ENCODE measurements at places on chromosomes 5 and 9.

GRCh38 chr5:81069990-81070389 lies 109.8 kb downstream of the RASGRF2 start:
- DNase-seq = no peak

DNA sequence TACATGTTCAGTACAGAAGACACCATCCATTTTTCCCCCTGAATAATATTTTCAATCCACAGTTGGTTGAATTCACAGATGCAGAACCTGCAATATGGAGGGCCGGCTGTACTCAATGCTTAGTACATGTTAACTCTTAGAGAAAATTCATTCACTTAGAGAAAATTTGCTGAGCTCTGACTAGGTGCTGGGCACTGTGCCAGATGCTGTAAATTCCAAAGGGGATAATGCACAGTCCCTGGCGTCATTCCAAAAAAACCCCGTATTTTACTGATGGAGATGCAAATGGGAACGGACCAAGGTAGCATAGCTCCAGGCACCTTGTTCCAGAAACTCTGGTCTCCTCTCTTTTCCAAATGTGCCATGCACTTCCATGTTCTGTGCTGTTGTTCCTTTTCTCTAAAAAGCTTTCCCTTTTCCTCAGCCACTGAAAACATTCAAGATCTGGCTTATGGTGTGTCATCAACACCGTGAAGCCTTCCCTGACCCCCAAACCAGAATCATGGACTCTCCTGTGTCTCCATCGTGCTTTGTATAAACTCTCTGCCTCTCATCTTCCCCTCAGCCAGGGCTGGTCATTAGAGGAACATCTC lies 55.7 kb upstream of the COL15A1 start:
- DNase-seq = peak; percentile 86

GRCh38 chr9:127541865-127542264 lies 70.2 kb upstream of the STXBP1 start:
- no peak for DNase-seq

- DNase-seq = no peak
Observed at GRCh38 chr5:179759581-179760551, 27.2 kb downstream of the MAML1 start.

DNA sequence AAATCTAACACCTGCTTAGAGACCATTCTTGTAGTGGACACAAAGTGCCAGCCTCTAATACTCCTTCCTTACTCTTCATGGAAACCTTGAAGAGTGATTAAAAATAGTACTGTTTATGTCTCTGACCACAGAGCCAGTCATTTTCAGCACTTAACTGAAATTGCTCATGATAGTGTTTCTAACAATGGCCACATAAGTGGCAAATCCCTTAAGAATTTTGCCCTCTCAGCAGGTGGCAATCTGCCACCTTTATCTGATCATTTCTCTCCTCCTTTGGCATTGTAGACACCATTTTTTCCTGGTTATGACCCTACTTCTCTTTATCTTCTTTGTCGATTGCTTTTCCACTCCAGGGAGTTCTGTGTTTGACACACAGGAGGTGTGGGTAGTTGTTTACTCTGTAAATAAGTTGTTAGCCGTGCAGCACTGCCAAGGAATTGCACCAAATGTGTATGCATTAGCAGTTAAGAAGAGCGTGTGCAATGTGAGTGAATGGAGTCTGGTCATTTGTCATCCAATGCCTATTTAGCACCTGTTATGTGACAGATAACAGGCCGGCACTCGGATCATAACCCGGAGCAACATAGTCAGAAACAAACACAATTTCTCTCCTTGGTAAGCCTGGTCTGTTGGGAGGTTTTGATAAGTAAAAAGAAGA lies 36.8 kb upstream of the STARD4 start:
- DNase-seq = peak; percentile 43

- peak; percentile 53 for DNase-seq
Observed at GRCh38 chr9:112348257-112349007, 15.0 kb upstream of the PTBP3 start.

GRCh38 chr5:34580983-34581382 lies 75.1 kb upstream of the RAI14 start:
- DNase-seq = no peak
